Stimulated activated CD8-positive, alpha-beta memory T cell treated with anti-CD3 and anti-CD28 coated beads, Interleukin-7, amount 100 ng/mL, for 24 hours (primary cell): ENCODE measurements at places on chromosomes 5 and 9.

DNA sequence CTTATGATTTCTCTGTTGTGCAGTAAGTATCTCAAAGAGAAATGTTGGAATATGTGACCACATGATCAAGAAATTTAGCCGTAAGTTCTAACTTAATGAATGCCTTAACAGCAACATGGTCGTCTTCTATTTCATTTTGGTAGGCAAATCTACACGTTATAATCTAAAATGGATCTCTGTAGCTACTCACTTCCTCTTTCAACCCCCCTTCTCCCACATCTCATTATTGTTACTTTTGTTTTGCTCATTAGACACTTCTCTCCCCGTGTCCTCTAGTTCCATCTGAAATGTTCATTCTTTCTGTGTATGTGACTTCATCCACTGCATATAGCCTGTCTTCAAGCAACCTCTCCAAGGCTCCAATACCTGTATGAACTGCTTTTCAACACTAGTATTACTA, 27.1 kb upstream of the LPAR1 start:
- DNase-seq, result no peak

- no peak for DNase-seq
Measured at GRCh38 chr5:14109041-14109747, 33.9 kb upstream of the TRIO start.

GRCh38 chr9:101995231-101995630, 256.8 kb upstream of the GRIN3A start:
- DNase-seq, result no peak

DNA sequence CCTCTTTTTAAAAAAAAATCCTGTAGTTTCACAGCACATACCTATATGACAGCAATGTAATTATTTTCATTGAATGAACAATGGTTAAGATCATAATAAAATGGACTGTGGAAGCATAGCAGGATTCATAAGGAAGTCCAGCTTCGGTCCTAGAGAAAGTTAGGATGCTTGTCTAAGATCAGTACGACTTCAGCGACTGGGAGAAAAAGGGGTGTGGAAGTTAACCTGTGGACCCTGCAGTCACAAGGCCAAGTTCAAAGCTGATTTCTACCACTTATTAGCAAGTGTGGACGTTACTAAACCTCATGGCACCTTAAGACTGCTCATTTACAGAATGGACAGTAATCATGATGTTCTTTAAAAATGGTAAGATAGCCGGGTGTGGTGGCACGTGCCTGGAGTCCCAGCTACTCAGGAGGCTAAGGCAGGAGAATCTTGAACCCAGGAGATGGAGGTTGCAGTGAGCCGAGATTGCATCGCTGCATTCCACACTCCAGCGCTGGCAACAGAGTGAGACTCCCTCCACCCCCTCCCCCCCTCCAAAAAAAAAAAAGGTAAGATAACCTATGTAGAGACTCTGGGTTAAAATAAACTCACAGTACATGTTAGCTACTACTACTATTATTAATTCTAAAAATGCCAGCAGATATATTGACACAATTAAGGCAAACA, 71.6 kb upstream of the PCA3 start:
- DNase-seq, result no peak

- DNase-seq, result no peak
Measured at GRCh38 chr5:142280066-142281007, 44.5 kb downstream of the SPRY4 start.

- no peak for DNase-seq
Measured at GRCh38 chr9:108074900-108075299, 585.3 kb upstream of the KLF4 start.

GRCh38 chr5:179558932-179559283, 8.6 kb downstream of the RUFY1 start:
- DNase-seq, result no peak

DNA sequence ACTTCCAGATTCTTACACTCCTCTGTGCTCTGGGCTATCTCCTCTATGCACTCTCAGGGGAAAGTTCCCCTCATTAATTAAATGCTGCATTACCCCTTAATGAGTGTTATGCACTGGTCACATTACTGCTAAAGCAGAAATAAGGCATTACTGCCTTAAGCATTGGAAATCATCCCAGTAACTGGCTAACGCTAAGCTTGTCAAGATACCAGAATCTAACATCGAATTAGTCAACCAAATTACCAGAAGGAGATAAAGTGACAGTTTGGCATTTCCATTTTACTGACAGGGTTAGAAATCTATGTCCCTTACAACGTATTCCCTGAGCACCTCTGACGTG, 69.5 kb upstream of the FAM169A start:
- no peak for DNase-seq

DNA sequence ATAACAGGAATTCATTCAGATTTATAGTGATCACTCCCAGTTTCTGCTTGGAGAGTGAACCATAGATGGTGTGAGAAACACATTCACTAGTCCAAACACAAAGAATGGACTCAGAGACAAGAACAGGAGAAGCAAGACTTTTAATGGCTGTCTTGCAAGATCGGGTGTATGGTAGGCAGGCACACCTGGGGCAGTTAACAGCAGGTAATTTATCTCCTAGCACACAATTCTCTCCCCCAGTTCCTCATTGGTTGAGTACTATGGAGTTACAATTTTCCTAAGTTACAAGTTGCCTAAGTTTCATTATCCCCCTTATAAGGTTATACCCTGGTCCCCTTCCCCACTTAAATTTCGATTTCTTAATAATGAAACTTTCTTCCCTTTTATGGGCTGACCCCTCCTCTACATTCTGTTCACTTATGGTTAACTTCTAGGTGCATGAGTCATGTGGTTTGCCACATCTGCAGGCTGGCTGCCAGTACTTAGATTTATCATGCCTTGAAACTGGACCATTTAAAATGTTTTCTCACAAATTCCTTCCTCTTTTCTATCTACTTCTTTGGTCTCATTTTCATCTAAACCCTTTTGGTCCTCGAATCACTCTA, 623.3 kb downstream of the HINT1 start:
- DNase-seq, result no peak

DNA sequence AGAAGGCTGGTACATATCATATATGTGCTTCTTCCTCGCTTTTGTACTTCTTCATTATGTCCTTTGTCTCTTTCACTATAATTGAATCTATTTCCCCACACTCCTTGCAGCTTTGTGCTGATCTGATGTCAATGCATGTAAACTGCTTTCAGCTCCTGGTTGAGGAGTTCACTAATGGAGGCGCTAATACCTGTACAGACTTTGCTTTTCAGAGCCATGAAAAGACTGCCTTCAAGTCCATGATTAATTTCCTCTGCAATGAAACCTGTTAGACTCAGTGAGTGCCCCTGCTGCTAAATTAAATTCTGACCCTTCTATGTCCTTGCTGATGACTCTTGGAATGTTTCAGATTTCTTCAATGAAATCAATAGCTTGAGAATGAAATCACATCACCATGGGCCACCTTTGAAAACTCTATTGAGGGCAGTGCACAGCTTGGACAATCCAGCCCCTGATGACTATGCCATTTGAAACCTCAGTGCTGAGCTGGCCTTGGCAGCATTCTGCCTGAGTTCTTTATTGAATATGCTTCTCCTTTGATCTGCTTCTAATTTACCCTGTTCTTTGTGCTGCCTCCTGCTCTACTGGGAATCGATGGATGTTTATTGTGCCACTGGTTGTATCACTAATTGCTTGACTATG, 358.2 kb upstream of the DMAC1 start:
- no peak for DNase-seq
